Left hindlimb (tissue), 1 donor: ENCODE measurements at places on chromosomes 4 and X.

DNA sequence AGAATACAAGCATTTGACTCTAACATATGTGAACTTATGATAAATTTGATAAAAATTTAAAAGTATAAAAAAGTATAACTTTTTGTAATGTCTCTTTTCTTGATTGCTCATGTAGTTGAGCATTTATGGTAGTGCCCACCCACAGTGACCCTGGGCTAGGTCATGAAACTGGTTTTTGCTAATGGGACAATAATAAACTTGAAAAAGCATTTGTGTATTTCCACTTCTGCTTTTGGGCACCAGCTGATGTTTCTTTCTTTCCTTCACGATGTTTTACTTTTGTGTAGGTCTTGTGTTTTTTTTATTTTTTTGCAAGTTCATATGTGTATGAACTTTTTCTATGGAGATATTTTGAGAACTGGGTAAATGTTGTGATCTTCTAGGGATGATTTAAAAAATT, 313.1 kb downstream of the CBLL2 start:
- DNase-seq = no peak

DNA sequence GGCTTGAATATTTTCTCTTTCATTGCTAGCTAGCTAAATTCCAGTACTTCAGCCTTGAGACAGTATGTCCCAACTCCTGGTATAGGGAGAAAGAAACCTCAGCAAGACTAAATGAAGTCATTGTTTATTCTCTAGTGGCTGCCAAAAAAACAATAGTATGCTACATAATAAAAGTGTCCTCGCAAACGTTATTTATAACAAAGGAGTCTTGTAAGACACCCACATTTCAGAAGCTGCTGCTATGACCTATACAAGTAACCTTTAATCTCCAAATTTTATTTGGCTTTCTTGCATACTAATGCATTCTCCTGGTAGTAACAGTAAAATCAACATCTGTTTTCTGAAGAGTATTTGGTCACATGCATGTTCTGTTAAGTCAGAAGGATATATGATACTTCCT, 28.8 kb downstream of the NEK1 start:
- DNase-seq = no peak

DNA sequence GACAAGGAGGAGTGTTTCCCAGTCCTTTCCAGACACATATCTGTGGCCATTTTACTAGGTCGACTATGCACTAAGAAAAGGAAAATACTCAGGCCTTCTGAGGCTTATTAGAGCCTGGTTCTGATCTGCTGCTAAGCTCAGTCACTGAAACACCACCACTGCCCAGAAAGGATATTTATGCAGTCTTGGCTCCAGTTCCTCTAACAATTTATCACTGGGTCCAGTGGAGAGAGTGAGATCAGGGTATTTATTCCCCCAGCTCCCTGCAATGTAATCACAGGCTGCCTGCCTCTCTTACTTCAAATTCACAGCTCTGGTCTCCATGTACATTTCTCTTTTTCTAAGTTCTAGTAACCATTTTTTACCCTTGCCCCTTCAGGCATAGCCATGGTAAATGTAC, 81.6 kb upstream of the INPP4B start:
- no peak for DNase-seq

- DNase-seq = no peak
Observed at GRCh38 chr4:125781651-125782050, 466.9 kb downstream of the FAT4 start.

- DNase-seq = no peak
Observed at GRCh38 chr4:95153182-95153581, 395.4 kb downstream of the BMPR1B start.

GRCh38 chr4:89898304-89898716, 3.7 kb downstream of the MMRN1 start:
- no peak for DNase-seq

DNA sequence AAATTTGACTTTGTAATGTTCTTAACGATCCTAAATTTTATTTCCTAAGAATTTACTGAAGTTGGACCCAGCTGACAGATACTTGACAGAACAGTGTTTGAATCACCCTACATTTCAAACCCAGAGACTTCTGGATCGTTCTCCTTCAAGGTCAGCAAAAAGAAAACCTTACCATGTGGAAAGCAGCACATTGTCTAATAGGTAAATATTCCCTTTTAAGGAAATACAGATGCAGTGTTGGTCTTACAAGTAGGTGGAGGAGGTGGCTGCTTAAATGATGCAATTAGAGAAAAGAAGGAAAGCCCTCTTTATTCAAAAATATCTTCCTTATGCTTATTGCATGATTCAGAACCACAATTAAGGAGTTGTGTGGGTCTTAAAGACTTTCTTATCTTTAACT, 73.5 kb downstream of the RS1 start:
- DNase-seq = no peak

DNA sequence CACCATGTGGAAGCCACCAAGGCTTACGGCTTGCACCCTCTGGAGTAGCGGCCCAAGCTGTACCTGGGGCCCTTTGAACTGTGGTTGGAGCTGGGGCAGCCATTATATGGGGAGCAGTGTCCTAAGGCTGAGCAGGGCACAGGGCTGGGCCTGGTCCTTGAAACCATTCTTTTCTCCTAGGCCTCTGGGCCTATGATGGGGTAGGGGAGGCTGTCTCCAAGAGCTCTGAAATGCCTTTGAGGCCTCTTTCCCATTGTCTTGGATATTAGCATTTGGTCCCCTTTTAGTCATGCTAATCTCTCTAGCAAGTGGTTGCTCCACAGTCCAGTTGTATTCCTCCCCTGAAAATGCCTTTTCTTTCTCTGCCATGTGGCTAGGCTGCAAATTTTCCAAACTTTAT, 96.4 kb upstream of the ARX start:
- no peak for DNase-seq

DNA sequence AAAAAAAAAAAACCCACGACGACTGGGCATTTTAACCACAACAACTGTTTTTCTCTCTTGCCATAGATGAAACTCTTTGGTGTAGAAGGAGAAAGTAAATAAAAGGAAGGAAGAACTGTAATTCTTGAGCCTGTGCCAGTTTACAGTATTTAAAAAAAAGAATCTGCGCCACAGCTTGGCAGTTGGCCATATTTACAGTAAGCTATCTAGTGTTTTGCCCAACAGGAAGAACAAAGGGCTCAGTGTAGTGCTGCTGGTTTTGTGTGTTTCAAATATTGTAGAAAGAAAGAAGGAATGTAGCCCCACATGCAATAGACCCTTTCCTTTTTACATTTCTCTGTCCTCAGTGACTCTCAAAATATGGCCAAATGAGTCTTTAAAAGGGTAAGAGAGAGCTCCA, 66.1 kb downstream of the NR3C2 start:
- no peak for DNase-seq

- no peak for DNase-seq
Observed at GRCh38 chrX:6024204-6024603, 204.5 kb downstream of the NLGN4X start.

GRCh38 chr4:68630371-68630770, 40.1 kb downstream of the UGT2B15 start:
- no peak for DNase-seq

DNA sequence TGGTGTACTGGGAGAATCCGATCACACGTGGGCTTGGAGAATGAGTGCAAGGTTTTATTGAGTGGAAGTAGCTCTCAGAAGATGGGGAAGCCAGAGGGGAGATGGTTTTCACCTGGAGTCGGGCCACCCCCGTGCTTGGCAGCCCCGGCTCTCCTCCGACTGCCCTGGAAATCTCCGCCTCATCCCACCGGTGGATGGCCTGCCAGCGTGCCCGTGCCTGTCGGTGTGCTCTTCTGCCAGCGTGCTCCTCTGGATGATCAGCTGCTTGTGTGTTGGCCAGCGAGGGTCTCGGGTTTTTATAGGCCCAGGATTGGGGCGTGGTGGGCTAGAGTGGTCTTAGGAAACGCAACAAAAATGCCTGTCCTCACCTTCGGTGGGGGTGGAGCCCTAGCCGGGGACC, 368.0 kb downstream of the FAT4 start:
- DNase-seq = no peak
